ENCODE measurements at places on chromosomes 1 and 21.

GRCh38 chr1:234853906-234854644 is 244.1 kb upstream of the IRF2BP2 start:
- no peak for DNase-seq

DNA sequence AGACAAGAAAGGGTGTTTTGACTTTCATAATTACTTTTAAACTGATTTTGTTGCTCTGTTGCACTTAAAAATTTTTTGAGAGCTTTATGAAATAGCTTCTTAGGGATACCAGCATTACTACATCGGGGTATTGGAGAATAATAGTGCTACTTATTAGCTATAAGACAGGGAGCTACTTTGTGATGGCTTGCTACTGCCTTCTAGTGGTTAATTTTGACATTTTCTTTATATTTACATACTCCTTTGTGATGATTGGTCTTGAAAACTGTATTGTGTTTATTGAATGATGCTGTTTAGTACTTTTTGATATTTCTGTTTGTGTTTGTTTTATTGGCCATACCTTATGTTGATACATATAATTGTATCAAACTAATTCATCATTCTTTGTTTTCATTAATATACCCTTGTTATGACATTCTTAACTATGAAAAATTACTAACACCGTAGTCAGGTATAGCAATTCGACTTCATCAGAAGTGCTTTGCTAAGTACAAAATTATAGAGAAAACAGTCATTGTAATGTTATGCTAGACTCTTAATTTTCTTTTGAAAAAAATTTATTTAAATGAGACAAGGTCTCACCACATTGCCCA is 85.5 kb downstream of the CLIC4 start:
- DNase-seq, result no peak

- no peak for DNase-seq
Measured at GRCh38 chr1:196873385-196873784, 14.5 kb upstream of the CFHR4 start.

DNA sequence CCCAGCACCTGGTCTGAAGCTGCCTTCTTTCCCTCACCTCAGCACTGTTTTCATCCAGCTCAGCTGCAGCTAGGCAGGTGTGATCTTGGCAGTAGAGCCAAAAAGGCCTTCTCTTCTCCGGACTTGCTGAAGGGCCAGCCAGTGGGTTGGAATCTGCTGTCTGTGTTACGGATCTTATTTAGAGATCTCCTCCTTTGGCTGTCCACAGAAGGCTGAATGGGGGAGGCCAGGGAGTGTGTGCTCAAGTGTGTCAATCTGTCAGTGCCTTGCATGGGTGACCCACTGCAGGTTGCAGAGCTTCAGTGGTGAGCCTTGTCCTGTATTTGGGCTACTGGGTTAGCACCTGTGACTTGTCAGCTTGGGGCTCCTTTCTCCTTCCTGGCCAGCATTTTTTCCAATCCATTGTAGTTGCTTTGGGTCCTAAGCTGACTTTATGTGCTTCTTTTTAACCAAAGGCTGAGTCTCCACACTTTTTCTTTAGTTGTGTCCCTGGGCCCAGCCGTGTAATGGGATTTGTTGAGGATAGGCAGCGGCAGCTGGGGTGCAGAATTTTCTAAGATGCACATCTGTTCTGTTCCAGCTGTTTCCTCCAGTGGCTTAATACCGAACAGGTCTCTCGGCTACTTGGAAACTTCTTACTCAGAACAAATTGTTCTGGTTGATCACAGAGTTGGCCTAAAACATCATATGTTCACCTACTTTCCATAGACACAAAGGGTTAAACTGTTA is 126.8 kb downstream of the PEX14 start:
- no peak for DNase-seq

DNA sequence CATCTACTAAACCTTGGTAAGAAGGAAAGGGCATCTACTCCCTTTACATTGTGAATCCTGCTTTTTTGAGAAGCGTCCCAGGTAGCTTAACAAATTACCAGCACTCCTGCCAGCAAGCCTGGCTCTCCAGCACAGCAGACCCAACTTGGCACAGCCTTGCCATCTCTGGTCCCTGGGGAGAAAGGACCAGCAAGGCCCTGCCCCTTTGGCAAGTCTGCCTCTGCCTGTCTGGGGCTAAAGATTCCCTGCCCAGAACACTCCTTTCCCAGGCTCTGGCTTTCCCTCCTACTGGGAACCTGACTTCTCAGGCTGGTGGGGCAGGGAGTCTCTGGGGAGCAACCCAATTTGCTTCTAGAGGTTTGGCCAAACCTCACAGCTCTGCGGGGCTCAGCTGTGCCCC is 68.5 kb downstream of the ATP2B4 start:
- DNase-seq, result no peak

- DNase-seq, result no peak
Measured at GRCh38 chr21:44626262-44626661, 631 bp upstream of the KRTAP10-9 start.

- peak; percentile 66 for DNase-seq
Measured at GRCh38 chr1:145891587-145892485, 6.2 kb upstream of the ANKRD35 start.

Measured in activated CD4-positive, alpha-beta memory T cell treated with anti-CD3 and anti-CD28 coated beads, Interleukin-2, amount 10 ng/mL, durations not matched to agents 7 days and 5 days (primary cell).